ENCODE measurements at places on chromosomes 7 and 10.

GRCh38 chr7:132353936-132354335 is 222.3 kb downstream of the PLXNA4 start:
- no peak for DNase-seq

DNA sequence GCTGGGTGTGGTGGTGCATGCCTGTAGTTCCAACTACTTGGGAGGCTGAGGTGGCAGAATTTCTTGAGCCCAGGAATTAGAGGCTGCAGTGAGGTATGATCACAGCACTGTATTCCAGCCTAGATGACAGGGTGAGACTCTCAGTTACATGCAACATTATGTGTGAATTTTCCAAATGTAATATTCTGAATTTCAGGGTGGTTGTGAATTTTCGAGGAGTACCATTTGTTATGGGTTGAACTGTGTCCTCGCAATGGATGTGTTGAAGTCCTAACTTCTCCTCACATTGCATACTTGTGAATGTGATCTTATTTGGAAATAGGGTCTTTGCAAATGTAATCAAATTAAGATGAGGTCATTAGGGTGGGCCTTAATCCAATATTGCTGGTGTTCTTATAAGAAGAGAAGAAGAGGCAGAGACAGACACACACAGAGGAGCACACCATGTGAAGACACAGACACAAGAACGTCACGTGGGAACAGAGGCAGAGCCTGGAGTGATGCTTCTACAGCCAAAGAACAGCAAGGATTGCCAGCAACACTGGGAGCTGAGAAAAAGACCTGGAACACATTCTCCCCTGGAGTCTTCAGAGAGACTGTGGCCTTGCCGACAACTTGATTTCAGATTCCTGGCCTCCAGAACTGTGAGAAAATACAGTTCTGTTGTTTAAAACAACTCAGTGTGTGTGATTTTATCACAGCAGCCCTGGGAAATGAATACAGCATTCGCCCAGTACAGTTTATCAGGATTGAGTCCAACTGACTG is 91.9 kb downstream of the ZNF783 start:
- DNase-seq: no peak

DNA sequence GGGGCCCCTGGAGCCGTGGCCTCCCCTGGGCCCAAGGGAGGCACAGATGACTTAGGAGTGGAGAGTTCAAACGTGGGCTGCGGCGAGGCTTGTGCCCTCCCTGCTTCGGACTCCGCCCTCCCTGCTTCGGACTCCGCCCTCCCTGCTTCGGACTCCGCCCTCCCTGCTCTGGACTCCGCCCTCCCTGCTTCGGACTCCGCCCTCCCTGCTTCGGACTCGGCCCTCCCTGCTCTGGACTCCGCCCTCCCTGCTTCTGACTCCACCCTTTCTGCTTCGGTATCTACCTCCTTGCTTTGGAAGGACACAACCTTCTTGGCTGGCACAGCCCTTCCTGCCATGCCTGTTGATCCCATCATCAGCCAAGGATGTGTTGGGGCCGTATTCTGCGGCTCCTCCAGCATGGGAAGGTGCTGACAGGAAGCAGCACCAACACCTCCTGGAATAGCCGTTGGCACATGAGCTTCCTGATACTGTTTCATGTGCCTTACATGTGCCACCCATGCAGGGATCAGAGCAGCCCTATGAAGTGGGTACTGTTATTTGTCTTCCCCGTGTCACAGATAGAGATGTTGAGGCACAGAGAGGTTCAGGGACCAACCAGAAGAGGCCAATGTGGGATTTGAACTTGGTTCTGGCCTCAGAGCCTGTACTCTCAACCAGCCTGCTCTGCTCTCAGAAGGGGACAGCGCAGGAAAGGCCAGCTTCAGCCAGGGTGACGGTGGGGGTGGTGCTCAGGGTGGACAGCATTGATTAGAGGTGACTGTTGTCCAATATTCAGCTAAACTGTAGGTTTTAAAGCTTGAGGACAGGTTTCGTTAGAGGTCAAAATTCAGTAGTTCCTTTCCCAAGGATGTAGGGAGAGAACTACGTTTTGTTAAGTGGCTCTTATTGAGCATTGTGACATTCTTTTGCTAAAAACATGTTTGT is 114.5 kb downstream of the NKX6-2 start:
- no peak for DNase-seq

- DNase-seq: no peak
Observed at GRCh38 chr7:151804756-151805155, 72.2 kb downstream of the PRKAG2 start.

DNA sequence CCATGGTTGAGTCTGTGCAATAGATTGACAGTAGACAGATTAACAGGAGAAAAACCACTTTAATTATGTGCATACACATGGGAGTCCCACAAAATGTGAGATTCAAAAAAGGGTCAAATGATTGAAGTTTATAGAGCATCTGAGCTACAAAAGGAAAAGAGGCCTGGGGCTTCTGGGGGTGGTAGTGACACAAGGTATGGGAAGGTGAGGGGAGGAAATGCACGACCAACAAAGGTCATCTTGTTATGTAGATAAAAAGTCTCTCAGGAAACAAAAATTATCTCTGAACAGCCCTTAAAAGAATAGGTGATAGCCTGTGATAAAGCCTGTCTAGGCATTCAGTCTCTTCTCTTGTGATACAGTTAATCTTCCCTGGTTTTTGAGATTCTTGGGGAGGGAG is 141.7 kb downstream of the SEC23IP start:
- no peak for DNase-seq

DNA sequence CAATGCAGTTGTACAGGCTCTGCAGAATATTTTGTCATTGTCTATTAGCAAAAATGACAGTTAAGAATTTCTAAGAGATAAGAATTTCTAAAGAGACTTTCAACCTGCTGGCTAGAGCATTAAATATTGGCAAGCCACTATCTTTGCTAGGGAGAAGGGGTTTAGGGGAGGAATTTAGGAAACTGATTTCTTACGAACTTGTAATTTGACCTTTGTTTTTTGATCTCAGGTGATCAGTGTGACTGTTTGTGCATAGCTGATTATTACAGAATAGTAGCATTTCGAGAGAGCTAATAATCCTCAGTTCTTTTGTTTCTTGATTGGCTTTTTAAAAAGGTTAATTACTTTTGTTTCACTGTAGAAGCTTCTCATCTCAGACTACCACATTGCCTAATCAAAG is 68.1 kb downstream of the ST7 start:
- DNase-seq: no peak

- DNase-seq: peak; percentile 34
Observed at GRCh38 chr10:3924344-3924743, 139.3 kb upstream of the KLF6 start.

GRCh38 chr7:71739520-71740173 is 607.7 kb downstream of the GALNT17 start:
- no peak for DNase-seq

GRCh38 chr7:39271402-39271801 is 293.7 kb downstream of the POU6F2 start:
- no peak for DNase-seq

All from fibroblast of the conjunctiva (primary cell).